ENCODE measurements at places on chromosomes 12 and 14.

DNA sequence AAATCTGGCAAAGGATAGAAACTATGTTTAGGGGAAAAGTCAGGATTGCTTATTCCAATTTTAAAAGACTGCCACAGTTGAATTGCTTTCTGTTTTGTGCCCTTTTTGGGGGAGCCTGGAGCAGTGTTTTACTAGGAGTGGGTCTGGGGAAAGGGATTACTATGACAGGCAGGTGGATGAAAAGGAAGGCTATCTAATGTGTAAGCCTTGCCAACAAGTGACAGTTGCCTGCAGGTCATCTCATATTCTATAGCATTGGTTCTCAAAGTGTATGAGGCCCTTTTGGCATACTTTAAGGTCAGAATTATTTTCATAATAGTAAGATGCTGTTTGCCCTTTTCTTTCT, 4.1 kb downstream of the EID3 start:
- no peak for DNase-seq

GRCh38 chr14:65302571-65303189, 109.8 kb upstream of the FUT8 start:
- DNase-seq, result no peak

GRCh38 chr14:39085933-39086332, 17.1 kb downstream of the SEC23A start:
- no peak for DNase-seq

GRCh38 chr12:12240662-12241340, 26.0 kb downstream of the LRP6 start:
- DNase-seq, result no peak

DNA sequence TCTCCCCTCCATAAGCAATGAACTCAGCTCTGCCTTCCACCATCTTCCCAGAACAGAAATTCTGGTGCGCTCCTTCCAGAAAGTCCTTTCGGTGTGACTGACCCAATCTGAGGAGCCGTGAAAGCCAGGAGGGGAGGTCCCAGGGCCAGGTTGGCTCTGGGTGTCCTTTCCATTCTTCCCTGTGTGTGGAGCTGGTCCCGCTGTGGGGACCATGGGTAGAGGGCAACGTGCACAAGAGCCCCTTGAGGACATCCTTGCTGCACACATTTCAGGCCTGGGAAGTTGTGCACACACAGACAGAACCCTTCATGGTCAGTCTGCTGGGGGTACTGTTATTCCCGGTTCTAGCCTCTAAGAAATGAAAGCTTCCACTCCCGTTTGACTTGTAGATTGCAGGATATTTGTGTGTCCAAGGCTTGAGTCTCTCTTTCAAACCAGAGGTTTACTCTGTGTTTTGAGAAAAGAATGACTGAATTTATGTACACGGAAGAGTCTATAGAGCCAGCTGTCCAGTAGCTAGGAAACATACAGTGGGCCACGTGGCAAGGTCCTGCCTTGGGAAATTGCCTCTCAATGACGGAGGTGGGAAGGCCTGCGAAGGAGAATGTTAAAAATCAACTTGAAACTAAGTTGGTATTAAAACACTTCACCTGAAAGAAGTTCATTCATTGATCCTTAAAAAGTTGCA, 10.1 kb downstream of the NFKBIA start:
- DNase-seq, result no peak

DNA sequence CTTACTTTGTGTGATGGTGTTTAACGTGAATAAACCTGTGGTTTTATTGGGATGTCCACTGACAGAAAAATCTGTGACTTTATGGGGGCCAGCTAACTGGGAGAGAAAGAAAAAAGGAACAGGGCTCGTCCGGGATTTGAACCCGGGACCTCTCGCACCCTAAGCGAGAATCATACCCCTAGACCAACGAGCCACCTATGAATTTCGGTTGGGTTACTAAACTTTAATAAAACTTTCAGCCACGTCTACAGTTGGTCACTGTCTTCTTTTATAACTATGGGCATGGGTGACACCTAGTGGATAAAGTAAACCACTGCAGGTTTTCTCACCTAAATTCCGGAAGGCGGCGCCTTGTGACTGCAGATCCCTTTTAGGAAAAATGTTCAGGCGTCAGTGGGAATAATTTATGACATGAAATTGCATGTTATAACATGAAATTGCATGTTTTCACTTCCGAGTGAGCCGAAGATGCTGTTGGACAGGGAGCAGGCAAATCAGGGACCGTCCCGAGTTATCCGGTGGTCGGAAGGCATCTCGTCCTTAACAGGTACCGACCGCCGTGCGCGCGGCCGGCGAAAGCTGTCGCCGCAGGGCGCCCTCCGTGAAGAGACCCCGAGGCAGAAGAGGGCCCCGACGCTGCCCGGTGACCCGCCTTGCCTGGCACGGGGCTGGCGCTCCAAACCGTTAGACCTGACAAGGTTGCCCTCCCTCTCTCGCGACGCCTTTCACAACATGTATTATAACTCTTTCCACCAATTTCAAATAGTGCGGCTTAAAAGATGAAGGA, 18.2 kb upstream of the RNASE12 start:
- DNase-seq, result peak; percentile 84

- DNase-seq, result peak; percentile 87
Measured at GRCh38 chr12:111578276-111578970, 20.7 kb downstream of the ATXN2 start.

GRCh38 chr12:23049180-23049579, 424.2 kb downstream of the ETNK1 start:
- DNase-seq, result peak; percentile 35

- DNase-seq, result peak; percentile 71
Measured at GRCh38 chr12:10540776-10541205, 35.1 kb downstream of the EIF2S3B start.

GRCh38 chr12:58564721-58565120, 355.6 kb downstream of the LRIG3 start:
- DNase-seq, result peak; percentile 63

GRCh38 chr14:34983786-34984185, 994 bp downstream of the SRP54 start:
- DNase-seq, result no peak

- no peak for DNase-seq
Measured at GRCh38 chr12:49109641-49110463, 795 bp downstream of the LMBR1L start.

DNA sequence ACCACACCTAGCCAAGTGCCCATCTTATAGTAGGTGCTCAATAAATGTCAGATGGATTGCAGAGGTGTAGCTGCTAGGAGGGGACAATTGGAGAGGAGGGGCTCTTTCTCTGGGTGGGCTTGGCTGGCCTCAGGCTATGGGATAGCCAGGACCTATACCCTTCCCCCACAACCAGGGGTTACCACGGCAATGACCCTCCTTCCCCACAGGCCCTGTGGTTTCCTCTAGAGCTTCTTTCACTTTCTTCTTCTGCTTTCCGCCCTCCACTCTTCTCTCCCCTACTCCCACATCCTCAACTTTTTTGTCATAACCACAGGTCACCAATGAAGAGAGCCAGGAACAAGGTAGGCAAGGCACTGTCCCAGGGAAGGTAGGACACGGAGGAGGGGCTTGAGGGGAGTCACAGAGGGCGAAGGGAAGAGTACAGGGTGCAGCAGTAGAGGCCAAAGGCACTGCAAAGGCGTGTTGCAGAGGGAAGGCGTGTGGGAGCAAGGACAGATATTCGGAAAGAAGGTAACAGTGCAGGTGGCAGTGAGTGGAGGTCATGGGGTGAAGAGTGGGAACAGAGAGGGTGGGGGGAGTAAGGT, 1.9 kb upstream of the ITGB7 start:
- DNase-seq, result no peak

DNA sequence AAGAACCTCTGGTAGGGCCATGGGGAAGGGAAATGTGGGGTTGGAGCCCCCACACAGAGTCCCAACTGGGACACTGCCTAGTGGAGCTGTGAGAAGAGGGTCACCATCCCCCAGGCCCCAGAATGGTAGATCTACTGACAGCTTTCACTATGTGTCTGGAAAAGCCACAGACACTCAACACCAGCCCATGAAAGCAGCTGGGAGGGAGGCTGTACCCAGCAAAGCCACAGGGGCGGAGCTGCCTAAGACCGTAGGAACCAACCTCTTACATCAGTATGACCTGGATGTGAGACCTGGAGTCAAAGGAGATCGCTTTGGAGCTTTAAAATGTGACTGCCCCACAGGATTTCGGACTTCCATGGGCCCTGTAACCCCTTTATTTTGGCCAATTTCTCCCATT, 97.8 kb downstream of the HMGA2 start:
- no peak for DNase-seq

GRCh38 chr12:92109613-92110012, 36.0 kb downstream of the BTG1 start:
- DNase-seq, result no peak

DNA sequence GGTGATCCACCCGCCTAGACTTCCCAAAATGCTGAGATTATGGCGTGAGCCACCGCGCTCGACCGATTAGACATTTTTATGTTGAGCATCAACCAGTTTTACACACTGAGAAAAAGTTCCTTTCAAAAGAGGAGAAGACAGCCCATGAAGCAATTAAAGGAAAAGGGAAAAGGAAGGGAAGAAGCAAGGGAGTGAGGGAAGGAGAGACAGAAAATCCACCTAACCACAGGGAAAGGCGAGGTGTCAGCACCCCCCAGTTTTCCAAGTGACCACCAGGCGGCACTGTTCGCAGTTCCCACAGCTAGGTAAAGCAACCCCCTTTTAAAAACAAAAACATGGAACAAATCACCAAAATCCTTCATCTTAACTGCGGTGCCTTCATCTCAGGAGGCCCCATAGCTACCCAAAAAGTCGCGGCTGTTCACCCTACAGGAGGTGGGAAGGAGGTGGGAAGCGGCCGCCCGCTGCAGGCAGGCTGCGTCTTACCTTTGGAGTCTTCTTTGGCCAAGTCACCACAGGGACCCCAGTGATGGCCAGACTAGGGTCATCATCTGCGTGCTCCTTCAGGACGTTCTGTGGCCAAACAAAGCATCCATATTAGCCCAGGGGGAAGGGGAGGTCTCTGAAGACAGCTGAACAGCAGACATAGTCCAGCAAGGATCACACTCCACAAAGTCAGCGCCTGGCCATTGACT, 86.6 kb downstream of the KDM2B start:
- DNase-seq, result peak; percentile 13

DNA sequence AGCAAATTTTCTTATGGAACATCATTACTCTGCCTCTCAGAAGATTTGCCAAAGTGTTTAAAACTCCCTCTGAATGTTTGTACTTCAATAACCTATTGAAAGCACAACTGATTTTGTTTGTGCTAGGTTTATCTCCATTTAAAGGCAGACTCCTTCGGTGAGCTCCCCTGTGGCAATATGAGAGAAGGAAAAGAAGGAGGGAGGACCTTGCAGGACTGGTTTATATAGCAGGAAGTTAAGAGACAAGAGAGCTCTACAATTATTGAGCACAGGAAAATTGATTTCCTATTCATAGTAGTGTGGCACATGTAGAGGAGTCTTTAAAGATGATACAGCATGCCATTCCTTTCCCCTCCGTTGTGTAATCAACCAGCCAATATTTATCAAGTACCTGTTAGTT, 75.5 kb downstream of the PDE3A start:
- no peak for DNase-seq

GRCh38 chr12:22543246-22544037, 900 bp downstream of the C2CD5 start:
- peak; percentile 3 for DNase-seq

DNA sequence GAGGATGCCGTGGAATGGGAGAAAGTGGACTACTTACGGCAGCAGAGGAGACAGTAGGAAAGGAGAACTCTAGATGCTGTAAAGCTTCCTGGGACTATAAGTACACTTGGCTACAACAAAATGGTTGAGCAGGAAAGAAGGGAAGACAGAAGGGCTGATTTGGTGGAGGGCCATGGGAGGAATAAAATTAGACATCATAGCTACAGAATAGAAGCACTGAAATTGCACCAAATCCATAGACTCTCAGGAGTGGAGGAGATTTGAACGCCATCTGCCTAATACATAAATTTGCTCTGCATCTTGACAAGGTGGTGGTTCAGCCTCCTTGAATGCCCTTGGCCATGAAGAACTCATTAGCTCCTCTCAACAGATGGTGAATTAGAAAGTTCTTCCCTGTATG, 16.3 kb upstream of the DCP1B start:
- no peak for DNase-seq

- DNase-seq, result no peak
Measured at GRCh38 chr14:38255673-38256532, at the start of gene CLEC14A. Gene CLEC14A, minus strand, starts transcription at chr14:38256093. Its CDS starts 71 bp downstream, at chr14:38256022.

Data from HCEC 1CT (cell line).